ENCODE measurements at places on chromosomes 12 and 14.

DNA sequence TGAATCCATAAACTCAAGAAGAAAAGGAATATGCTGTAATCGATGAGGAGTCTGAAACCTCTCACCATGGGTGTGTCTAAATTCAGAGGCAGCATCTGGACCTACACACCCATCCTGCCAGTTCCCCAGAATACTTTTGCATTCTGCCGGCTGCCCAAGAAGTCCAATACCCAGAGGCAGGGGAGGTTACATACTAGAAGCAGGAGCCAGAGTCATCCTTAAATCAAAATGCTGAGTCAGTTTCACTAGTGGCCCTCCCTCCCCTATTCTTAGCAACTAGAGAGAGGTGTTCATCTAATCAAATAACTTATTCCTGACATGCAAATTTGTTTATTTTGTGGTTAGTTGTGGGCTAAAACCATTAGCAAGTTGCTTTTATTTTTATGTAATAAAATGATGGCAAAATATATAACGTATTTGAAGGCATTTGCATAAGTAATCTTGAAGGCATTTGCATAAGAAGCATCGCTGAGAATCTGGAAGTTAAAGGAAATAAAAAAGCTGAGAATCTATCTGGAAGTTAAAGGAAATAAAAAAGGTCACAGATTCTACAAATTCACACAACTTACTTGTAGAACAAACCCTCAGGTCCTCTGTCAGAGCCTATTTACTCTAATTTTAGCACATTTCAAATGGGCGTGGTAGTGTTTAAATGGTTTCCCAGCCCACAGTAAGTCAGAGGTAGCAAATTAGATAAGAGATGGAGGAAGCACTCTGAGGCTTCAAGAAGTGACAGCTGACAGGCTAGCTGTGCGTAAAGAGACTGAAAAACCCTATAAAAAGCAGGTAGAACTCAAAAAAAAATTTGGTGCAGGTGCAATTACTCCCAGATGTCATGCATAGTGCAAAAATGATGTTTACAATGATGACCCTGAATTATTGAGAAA is 7.8 kb downstream of the BHLHE41 start:
- DNase-seq = no peak

DNA sequence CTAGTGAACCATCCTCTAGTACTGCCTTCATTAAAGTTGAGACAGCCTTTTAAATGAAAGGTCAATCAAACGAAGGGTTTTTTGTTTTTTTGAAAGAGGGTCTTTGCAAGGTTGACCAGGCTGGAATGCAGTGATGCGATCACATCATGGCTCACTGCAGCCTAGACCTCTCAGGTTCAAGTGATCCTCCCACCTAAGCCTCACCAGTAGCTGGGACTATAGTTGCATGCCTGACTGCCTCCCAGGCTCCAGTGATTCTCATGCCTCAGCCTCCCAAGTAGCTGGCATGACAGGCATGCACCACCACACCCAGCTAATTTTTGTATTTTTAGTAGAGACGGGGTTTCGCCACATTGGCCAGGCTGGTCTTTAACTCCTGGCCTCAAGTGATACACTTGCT is 114.6 kb upstream of the SINHCAF start:
- no peak for DNase-seq

DNA sequence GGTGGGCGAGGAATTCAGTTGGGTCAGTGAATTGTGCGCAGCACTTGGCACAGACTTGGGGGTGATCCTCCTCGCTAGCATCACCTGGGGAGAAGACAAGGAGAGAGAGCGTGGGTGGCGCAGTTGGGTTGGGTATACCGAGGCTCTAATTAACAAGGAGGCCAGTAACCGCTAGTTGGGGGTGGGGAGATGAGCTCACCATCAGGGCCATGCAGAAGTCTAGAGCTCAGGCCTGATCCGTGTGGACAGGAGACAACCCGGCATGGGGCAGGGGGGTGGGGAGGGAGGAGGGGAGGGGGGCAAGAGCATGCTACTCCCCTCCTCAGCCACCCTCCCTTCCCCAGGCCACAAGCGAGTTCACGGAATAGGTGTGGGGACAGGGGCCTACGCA is 580 bp downstream of the SALL2 start:
- DNase-seq = no peak

DNA sequence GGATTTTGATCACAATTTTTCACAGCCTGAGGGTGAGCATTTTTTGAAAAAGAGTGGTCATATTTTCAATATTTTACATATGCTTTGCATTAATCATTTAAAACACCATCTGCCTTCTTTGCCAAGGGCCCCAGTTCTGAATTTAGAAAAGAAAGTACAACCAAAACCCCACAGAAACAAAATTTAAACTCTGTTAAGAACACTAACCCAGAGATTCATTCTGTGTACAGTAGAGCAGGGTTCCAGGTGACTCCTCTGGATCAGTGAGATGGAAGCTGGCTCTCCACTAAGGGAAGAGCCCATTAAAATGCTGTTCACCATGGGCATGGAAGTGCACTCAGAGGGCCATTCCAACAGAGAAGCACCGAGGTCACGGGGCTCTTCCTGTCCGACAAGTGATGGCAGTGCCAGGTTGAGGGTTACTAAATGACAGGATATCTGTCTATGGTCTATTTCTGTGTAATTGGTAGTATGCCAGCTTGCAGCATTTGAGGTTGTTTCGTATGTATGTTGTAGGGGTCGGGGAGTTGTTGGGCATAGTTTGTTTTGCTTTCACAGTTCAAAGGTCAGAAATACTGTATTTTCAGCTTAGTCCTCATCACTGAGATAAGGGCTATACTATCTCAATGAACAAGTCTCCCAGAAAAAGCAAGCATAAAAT is 95.9 kb downstream of the SLC35F4 start:
- no peak for DNase-seq

DNA sequence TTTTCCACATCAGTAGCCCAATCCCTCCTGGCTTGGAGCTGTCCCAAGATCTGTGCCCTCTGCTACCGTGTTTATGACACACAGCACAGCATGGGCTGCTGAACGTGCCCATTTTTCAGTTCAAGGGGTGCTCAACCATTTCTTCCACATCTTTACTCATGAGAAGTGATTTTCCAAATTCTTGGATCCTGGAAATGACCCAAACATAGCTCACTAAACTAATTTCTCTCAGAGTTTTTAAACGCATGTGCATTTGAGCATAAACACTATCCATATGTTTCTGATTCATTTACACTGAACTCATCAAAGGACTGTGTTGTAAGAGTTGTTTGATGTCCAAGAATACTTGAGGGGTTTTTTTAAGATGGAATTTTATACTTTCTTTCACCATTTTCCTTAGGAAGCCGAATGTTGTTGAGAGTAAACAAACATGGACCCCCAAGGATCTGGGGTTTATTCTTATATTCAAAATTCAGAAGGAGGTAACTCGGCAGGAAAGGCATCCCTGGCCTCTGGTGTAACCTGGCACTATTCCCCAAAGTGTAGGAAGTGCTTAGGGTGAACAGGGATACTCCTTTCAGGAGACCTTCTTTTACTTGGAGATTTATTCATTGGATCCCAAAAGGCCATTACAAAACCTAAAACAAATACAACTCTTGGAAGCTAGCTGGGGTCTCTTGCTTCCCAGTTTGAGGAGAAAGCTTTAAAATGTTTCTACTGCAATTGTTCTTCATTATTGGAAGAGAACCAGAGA is 215.0 kb downstream of the BMP4 start:
- no peak for DNase-seq

DNA sequence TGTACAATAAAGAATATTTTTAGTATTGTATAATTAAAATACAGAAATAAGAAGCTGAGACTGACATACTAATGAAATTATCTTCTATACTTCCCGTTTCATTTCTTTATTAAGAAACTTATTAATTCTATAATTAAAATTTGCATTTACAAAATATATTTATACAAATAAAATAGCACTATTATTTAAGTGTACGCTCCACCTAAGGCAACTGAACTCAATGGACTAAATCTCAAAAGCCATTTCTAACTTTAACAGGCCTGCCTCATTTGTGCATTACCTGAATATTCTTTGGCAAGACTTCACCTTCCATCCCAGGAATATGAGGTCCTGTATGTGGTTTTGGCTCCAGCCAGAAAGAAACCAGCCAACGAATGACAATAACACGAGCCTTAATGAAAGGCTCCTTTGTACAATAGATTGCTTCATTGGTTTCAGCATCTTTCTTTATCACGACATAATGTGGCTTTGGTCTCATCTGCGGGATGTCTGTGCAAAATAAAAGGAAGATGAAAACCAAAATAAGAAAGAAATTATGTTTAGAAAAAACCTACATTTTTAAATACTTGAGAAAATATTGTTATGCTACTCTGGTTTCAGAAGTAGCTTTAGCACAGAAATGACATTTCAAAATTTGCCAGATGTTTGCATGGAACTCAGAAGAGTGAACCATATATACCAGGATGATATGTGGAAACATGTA is 58.7 kb downstream of the RALGAPA1 start:
- DNase-seq = no peak

DNA sequence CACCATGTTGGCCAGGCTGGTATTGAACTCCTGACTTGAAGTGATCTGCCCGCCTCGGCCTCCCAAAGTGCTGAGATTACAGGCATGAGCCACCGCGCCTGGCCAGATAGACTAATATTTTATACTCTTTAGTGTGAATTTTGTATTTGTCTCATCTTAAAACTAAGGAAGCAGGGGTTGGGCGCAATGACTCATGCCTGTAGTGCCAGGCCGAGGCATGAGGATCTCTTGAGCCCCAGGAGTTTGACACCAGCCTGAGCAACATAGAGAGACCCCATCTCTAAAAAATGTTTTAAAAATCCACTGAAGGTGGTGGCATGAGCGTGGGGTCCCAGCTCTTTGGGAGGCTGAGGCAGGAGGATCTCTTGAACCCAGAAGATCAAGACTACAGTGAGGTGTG is 9.0 kb downstream of the DYNC1H1 start:
- DNase-seq = no peak

- no peak for DNase-seq
Observed at GRCh38 chr12:3252450-3252891, 175.3 kb downstream of the TSPAN9 start.

GRCh38 chr12:53972152-53972702 is 699 bp upstream of the HOXC11 start:
- no peak for DNase-seq

- peak; percentile 14 for DNase-seq
Observed at GRCh38 chr14:56247495-56248200, 129.4 kb downstream of the PELI2 start.

- peak; percentile 67 for DNase-seq
Observed at GRCh38 chr12:6828781-6829535, 751 bp downstream of the P3H3 start.

- no peak for DNase-seq
Observed at GRCh38 chr14:58788655-58789503, 151.1 kb downstream of the DACT1 start.

DNA sequence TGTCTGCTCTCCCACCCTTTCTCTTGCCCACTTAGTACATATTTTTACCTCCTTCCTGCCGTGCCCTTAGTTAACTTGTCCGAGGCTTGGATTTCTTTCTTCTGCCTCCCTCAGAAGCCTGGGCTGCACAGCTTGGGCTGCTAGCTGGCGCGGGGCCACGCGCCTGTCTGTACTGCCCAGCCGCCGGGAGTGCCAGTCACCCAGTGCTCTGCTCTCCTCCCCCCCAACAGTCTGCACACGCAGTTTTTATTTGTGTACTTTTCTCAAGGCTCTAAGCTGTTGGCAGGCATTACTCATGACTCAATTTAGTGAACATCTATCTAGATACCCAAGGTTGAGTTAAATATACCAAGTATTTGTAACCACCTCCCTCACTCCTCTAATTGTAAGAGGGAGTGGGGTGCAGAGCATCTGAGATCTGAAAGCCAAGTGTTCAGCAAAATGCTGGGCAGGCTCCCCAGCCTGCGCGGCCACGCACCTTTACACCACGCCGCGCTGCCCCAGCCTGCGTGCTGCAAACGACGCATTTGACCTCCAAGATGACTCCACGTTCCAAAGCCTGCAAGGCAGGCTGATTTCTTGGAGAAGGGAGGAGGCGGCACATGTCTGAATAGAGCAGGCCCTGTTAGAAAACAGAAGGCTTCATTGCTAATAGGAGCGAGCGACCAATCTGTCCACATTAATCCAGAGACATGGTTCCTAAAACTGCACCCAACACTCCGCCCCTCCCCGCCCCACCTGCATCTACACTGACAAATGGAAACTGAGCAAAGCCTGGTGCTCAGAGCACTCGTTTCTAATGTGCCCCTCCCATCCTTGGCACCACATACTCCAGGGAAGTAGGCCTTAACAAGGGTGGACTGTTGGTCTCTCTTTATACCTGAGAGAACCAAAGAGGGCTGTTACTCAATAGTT is 18.2 kb upstream of the CACNA2D4 start:
- DNase-seq = peak; percentile 14

GRCh38 chr14:73369428-73369827 is 88.9 kb downstream of the NUMB start:
- peak; percentile 44 for DNase-seq

GRCh38 chr14:105924951-105925591 is 398.7 kb downstream of the TMEM121 start:
- DNase-seq = no peak

DNA sequence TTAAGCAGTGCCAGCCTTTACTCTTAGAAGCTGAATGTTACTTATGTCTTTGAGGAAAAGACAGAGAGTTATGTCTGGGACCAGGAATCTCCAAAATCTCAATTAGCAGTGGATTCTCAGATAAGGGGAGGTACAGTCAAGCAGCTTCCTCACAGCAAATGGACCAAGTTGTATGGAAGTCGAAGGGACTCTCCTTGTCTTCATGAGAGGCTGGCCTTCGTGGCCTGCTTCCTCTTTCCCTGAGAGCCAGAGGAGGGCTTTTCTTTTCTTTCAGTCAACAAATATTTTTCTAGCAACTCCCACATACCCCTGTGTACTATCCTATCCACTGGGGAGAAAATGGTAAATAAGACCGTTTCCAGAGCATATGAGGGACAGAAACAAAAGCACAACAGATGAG is 6.6 kb upstream of the WNT5B start:
- no peak for DNase-seq

- no peak for DNase-seq
Observed at GRCh38 chr12:65929641-65930040, 105.4 kb downstream of the HMGA2 start.

DNA sequence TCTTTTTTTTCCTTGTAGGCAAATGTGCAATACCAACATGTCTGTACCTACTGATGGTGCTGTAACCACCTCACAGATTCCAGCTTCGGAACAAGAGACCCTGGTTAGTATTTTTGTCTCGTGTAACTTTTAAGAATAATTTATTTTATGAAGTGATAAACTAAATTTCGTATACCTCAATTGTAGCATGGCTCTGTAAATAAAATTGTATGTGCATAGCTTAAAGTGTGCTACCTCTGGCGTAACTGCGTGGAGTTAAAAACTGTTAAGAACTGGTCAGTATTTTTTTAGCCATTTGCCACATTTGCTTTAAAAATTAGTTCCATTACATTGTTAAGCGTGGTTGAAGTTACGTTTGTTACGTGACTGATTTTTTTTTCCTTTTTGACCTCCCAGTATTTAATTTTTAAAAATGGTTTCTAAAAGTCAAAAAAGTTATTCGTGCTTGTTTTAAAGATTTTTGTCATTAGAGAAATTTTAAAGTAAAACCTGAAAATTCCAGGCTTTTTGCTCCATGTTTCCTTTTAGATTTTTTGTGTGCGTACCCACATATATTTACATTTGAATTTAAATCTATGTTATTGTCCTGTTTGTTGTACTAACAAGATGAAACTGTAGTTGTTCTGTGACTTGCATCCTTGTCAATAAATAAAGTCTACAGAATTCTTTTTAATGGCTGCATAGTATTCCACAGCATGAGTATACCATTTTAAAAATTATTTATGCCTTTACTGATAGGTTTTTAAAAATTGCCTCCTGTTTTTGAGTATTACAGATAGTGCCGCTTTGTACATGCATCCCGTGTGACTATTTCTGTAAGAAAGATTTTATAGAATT is 1.4 kb downstream of the MDM2 start:
- peak; percentile 36 for DNase-seq

GRCh38 chr14:50106178-50106577 is 10.2 kb downstream of the VCPKMT start:
- DNase-seq = no peak

GRCh38 chr12:97977870-97978405 is 515.3 kb downstream of the RMST start:
- no peak for DNase-seq
